ENCODE measurements at places on chromosomes 6 and 20.

- no peak for DNase-seq
Measured at GRCh38 chr6:16187176-16187575, 51.2 kb upstream of the GMPR start.

- DNase-seq = no peak
Measured at GRCh38 chr20:34179637-34180360, 61.4 kb upstream of the ASIP start.

- no peak for DNase-seq
Measured at GRCh38 chr6:158808941-158809678, 10.1 kb downstream of the EZR start.

DNA sequence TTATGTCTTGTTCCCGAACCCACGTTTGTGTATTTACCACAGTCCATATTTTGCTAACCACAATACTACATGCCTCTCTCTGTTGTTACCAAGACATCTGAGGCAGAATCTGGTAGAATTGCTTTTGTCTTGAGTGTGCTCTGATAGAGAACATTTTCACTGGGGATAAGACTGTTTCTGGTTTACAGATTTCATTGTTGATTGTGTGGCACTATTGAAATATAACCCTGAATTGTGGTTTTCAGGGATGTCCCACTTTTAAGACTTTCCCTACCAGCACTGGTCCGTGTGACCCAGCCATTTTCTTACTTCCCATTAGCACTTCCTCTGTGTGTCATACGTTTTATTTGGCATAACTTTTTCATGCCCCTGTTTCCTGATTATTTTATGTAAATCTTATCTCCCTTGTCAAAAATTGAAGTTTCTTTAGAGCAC lies 12.2 kb downstream of the NCOA7 start:
- peak; percentile 71 for DNase-seq

DNA sequence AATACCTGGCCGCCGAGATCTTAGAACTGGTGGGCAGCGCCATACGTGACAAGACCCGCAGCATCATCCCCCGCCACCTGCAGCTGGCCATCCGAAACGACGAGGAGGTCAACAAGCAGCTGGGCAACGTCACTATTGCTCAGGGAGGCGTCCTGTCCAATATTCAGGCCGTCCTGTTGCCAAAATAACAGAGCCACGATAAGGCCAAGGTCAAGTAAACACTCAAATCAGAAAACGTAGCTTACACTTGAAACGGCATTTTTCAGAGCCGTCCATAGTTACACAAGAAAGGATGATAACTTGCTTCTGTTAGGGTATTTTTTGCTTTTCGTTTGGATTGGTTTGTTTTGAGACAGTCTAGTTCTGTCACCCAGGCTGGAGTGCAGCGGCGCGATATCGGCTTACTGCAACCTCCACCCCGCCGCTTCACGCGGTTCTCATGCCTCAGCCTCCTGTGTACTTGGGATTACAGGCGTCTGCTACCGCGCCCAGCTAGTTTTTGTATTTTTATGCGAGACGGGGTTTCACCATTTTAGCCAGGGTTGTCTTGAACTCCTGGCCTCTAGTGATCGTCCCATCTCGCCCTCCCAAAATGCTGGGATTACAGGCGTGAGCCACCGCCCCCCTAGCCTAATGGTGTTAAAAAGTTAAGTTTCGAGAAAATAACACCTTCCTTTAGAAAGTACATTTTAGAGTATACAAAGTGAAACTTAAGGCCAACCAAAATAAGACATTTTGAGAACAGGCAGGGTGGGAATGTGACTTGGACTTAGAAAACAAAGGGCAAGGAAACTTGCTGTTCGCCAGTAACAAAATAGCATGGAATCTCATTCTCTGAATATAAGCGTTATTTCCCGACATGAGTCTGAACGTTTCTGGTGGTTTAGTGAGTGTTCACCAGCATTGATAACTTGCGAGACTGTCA lies 42.8 kb upstream of the HFE start:
- peak; percentile 55 for DNase-seq

- DNase-seq = no peak
Measured at GRCh38 chr6:41935193-41935574, 6.4 kb downstream of the CCND3 start.

GRCh38 chr6:48613231-48613949 lies 502.4 kb upstream of the PTCHD4 start:
- peak; percentile 28 for DNase-seq

DNA sequence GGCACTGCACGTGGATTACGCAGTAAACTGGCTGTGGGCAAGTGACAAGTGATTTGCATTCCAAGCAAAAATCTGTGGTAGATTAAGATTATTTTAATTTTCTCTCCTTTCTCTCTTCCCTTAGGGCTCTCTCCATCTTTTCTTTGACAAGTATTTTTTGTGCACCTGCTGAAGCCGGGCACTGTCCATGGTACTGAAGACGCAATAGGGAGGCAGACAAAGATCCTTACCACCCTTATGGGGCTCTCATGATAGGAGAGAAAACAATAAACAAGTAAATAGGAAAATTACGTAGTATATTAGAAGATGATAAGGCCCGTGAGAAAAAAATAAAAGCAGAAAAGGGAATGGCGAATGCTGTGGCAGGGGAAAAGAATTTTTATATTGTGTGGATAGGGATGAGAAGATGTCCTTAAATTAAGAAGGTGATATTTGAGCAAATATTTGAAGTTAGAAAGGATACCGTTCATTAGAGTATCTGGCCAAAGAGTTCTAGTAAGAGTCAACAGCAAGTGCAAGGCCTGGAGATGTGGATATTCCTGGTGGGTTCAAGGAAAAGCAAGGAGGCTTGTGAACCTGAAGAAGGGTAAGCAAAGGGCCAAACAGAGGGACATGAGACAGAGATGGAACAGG lies 146.0 kb downstream of the LAMP5 start:
- DNase-seq = no peak

DNA sequence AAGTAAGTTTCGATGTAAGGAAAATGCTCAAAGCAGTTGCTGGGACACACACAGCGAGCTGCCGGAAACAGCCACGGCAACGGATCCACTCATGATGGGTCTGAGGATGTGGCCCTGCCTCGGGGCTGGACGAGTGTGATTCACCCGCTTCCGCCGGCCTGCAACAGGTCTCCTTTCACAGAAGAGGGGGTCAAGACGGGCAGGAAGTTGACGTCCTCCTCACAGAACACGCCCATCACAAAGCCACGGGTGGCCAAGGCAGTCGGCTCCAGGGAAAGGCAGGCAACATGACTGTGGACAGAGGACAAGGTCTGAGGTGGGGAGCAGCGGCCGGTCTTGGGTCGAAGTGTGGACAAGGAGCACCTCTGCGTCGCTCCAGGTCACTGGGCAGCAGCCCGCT lies 29.9 kb upstream of the SMOC2 start:
- no peak for DNase-seq

- DNase-seq = no peak
Measured at GRCh38 chr6:131811500-131811899, 3.7 kb downstream of the ENPP1 start.

DNA sequence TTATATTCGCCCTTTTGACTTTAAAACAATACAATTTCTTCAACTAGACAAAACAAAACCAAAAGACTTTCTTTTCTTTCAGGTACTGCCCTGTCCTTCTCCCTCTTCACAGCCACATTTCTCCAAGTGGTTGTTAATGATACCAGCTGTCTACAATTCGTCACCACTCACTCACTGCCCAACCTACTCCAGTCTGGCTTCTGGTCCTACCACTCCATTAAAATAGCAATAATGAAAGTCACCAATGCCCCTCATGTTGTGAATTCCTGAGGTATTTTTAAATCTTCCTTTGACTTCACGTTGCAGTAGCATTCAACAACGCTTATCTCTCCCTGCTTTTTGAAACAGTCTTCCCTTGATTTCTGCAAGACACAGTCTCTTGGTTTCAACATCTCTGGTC lies 11.6 kb upstream of the MAN1A1 start:
- DNase-seq = no peak

DNA sequence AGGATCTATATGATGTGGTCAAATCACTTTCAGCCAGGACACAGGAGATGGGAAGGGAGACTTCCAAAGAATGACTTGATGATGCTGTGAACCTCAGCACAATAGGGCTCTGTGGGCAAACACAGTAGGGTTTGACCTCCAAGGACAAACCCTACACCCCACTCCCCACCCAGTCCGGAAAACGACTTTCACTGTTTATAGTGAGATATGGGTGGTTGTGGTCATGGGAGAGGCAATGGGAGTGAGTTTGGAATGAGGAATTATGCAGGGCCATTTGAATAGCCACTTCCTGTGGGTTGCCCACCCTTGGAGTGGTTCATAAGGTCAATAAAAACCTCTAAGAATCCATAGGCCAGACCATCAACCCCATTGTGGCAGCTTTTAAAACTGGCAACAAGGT lies 38.4 kb upstream of the PRND start:
- no peak for DNase-seq

DNA sequence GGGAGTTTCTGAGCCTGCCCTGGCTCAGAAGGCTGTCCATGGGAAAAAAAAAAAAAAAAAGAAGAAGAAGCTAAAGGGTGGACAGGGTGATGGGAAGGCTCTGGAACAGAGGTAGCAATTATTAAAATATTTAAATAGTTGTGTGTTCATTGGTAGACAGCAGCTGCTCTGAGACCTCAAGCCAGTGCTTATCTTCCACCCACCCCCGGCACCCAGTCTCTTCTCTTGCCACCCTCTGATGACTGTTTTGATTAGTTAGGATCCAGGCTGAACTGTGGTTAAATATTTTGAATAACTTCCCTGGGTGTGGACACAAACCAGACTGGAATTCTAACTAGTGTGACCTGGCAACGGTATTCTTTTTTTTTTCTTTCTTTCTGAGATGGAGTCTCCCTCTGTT lies 16.9 kb upstream of the SRSF3 start:
- DNase-seq = peak; percentile 78

DNA sequence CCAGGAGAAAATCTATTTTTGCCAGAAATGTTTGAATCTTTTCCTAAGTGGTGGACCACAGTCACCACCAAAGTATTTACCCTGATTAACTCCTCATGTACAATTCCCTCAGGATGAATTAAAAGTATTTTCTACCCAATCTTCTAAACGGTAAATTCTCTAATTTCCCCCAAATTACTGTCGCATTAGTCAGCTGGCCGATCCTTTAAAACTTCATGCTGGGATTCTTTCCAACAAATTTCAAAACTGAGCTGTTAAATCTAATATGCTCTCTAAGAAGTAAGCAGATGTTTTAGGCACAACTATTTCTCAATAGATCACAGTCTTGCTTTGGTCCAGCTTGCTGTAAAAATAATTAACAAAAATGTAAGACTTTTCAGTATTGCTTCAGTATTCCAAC lies 447.2 kb downstream of the FRK start:
- peak; percentile 36 for DNase-seq
